NCI-H510A (cell line): ENCODE measurements at places on chromosomes 3 and 15.

GRCh38 chr15:96321639-96322535 is 8.6 kb upstream of the NR2F2 start:
- no peak for DNase-seq

GRCh38 chr3:124034016-124034843 is 42.3 kb upstream of the ROPN1 start:
- no peak for DNase-seq

- DNase-seq = no peak
These were observed 38.5 kb downstream of the C3orf62 start for GRCh38 chr3:49238274-49239127.

- DNase-seq = no peak
These were observed 2.1 kb downstream of the ISL2 start for GRCh38 chr15:76338486-76339304.

DNA sequence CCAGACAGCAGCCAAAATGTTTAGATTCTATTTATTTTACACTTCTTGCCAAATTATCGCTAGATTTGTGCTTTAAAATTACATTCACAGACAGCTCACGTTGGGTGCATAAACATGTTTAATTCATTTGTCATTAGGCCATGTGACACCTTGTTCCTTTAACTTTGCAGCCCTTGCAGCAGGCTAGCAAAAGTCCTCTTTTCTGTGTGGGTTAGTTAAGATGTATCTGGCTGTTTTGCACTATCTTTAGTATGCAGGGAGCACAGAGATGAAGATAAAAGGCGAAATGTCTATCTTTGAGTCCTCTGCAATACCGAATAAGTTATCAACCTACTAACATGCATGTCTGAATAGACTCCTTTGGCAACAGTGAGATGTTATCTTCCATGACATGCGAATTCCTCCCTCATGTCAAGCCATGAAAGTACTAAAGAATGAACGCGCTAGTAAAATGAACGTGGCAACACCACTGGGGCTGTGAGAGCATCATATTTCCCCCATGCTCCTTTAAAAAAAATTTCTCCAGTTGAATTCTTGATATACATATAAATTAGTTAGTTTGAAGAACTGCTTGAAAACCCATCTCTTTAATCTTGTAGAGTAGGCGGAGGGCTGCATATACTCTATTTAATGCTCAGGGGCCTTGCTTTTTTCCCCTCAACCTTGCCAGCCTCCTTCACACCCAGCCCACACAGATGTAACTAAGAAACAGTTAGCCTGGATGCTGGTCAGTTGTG is 620.4 kb upstream of the NR2F2 start:
- DNase-seq = no peak

DNA sequence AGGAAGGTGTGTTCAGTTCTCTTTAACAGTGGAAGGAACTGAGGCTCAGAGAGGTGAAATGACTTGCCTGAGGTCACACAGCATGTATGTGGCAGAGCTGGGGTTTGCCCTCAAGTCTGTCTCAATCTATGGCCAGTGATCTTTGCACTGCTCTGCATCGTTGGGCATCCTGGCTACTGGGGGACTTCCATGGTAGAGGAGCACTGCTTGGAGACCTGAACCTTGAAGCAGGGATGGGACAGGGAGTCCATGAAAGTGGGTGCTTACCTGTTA is 2.0 kb downstream of the CORO2B start:
- no peak for DNase-seq

GRCh38 chr3:102454181-102454580 is 19.4 kb downstream of the ZPLD1 start:
- no peak for DNase-seq

GRCh38 chr3:72042397-72043203 is 257.7 kb upstream of the PROK2 start:
- no peak for DNase-seq

DNA sequence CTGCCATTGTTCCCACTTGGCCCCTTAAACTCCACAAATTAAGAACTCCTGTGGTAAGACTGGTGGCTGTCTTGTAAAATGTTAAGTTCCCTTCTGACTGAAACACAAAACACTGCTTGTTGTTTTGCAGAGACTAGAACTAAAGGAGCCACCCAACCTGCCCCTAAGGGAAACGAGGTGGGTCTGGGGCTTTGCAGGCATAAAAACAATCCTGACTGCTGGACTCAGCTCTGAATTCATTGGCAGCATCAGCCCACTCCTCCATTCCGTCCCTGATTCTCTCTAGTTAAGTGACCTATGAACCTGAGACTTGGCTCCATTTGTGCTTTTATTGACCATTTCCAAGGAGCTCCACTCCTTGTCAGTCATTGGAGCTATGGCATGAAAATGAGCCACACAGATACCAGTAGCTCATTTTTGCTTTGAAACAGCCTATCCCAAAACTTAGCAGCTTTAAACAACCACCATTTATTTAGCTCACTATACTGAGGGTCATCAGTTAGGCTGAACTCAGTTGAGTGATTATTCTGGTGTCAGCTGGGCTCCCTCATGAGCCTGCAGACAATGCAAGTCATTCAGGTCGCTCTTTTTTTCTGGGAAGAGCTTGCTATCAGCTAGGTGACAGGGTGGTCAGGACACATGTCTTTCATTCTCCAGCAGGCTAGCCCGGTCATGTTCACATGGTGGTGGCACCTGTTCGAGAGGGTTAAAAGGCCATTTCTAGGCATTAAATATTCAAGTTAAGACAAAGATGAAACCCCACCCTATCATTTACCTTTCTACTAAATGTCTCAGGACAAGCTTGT is 175.1 kb upstream of the CTNNB1 start:
- no peak for DNase-seq

GRCh38 chr3:35562141-35562540 is 77.2 kb upstream of the ARPP21 start:
- DNase-seq = no peak

DNA sequence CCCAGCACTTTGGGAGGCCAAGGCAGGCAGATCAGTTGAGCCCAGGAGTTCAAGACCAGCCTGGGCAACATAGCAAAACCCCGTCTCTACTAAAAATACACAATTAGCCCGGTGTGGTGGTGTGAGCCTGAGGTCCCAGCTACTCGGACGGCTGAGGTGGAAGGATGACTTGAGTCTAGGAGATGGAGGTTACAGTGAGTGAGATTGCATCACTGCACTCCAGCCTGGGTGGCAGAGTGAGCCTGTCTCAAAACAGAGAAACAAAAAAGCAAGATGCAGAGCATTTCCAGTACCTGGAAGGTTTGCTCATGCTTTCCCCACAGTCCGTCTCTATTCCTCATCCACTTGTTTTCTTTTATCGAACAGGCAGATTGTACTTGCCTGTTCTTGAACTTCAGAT is 3.8 kb upstream of the PDIA5 start:
- DNase-seq = no peak
